ENCODE measurements at places on chromosomes 6 and 20. TPM values are rescaled to one million over a fixed set of nuclear protein-coding genes. Genes with fewer than 3 reads are reported as not detected.

Gene BPIFB4
- not detected for total RNA-seq

Gene CCM2L
- total RNA-seq: not detected

Gene LY6G6D
- not detected for total RNA-seq

Gene ADGRB3
- total RNA-seq: not detected

Gene OOEP
- total RNA-seq: 0.17 TPM

Gene SMOC2
- total RNA-seq: not detected

Gene PPP1R16B
- total RNA-seq: not detected

Gene SSTR4
- not detected for total RNA-seq

Gene PRRT1
- total RNA-seq: 0.17 TPM

Gene NCOA7
- 40.5 TPM for total RNA-seq

Gene C6orf163
- total RNA-seq: 2.5 TPM

Gene PLCB1
- 3.3 TPM for total RNA-seq

Gene AVP
- not detected for total RNA-seq

Gene TTK
- 4.5 TPM for total RNA-seq

Gene LZTS3
- total RNA-seq: 16.3 TPM

Gene HLA-DRB1
- 0.24 TPM for total RNA-seq

Gene BPIFA1
- not detected for total RNA-seq

Gene PHACTR3
- total RNA-seq: 11.1 TPM

Gene PAK1IP1
- 29.5 TPM for total RNA-seq

Gene RCAN2
- total RNA-seq: not detected

Gene RFX6
- total RNA-seq: not detected

Gene HLA-DOA
- total RNA-seq: not detected

Gene OSBPL2
- 39.7 TPM for total RNA-seq

Gene CRISP2
- not detected for total RNA-seq

Gene LY6G5C
- total RNA-seq: not detected

Gene PTK7
- 277 TPM for total RNA-seq

Gene SLC35D3
- not detected for total RNA-seq

Gene SLC44A4
- total RNA-seq: not detected

Data from mammary epithelial cell (primary cell).